Heart left ventricle (tissue), 16 donors: ENCODE measurements at places on chromosomes 2 and 18. TPM values are rescaled to one million over a fixed set of nuclear protein-coding genes. Genes with fewer than 3 reads are reported as not detected.

GRCh38 chr18:7605705-7606104 is 38.6 kb downstream of the PTPRM start:
- H3K36me3 ChIP-seq = no peaks in the 10 kb centered on the region
- H3K4me3 ChIP-seq = no peak overlapping the region
- no peaks in the 10 kb centered on the region for H3K27me3 ChIP-seq

DNA sequence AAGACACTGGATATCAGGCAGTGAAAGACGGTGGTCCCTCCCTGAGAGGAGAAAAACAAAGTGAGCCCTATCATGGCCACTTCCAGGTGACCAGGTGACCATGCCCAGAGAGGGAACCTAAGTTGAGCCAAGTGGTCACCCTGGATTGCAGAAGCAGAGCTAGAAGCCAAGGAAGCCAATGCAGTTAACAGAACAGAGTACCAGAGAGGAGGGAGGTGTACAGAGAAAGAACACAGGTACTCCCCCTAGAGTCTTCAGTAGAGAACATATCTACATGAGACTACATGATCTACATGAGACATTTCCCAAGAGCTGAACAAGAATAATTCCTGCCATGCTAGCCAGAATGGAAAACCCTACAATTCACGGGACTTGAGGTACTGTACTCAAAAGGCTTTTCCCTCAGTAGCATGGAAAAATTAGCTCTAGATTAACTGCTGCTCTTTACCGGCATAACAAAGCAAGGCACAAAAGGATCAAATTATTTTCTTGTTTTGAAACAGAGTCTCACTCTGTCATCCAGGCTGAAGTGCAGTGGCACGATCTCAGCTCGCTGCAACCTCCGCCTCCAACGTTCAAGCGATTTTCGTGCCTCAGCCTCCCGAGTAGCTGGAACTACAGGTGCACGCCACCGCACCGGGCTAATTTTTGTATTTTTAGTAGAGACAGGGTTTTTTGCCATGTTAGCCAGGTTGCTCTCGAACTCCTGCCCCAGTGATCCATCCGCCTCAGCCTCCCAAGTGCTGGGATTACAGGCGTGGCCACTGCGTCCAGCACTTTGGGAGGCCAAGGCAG is 23.5 kb downstream of the ROCK2 start:
- no peaks in the 10 kb centered on the region for H3K27me3 ChIP-seq
- DNase-seq = no peak
- H3K27ac ChIP-seq = no peak overlapping the region

GRCh38 chr2:114034742-114035141 is 144.9 kb downstream of the ACTR3 start:
- H3K4me3 ChIP-seq = no peak overlapping the region
- no peaks in the 10 kb centered on the region for H3K27me3 ChIP-seq
- H3K36me3 ChIP-seq = no peaks in the 10 kb centered on the region
- no peak overlapping the region for H3K27ac ChIP-seq
- no peak for DNase-seq

DNA sequence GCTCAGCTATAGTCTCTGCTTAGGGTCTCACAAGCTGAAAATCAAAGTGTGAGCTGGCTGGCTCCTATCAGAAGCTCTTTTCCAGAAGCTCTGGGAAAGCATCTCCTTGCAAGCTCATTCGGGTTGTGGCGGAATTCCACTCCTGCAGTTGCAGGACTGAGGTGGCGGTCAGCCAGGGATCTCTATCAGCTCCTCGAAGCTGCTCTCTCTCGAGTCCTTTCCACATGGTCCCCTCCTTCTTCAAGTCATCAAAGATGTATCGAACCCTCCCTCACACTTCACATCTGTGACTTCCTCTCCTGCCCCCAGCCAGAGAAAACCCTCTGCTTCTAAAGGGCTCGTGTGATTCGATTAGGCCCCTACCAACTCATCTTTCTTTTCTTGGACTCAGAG is 141.7 kb downstream of the ZFP36L2 start:
- H3K27me3 ChIP-seq = no peaks in the 10 kb centered on the region
- DNase-seq = no peak
- H3K4me1 ChIP-seq = peaks cover 63% of the 10 kb centered on the region
- H3K27ac ChIP-seq = peak overlapping the region; percentile 89
- no peaks in the 10 kb centered on the region for H3K36me3 ChIP-seq
- no peak overlapping the region for H3K4me3 ChIP-seq

- no peaks in the 10 kb centered on the region for H3K27me3 ChIP-seq
- H3K4me1 ChIP-seq = no peaks in the 10 kb centered on the region
- no peak overlapping the region for H3K4me3 ChIP-seq
- H3K36me3 ChIP-seq = no peaks in the 10 kb centered on the region
- H3K27ac ChIP-seq = no peak overlapping the region
- DNase-seq = no peak
These were observed 407.5 kb upstream of the FIGN start for GRCh38 chr2:164143183-164143930.

The CCDC150 gene
- total RNA-seq = 4.5 TPM

GRCh38 chr2:144439993-144440392 is 79.9 kb downstream of the ZEB2 start:
- H3K4me3 ChIP-seq = no peak overlapping the region
- no peak for DNase-seq
- peaks cover 57% of the 10 kb centered on the region for H3K4me1 ChIP-seq
- H3K27ac ChIP-seq = no peak overlapping the region
- H3K27me3 ChIP-seq = no peaks in the 10 kb centered on the region
- no peaks in the 10 kb centered on the region for H3K36me3 ChIP-seq

The KCNIP3 gene
- total RNA-seq = 3.3 TPM

The CRACDL gene
- total RNA-seq = 1.1 TPM

GRCh38 chr2:135409436-135409835 is 121.6 kb downstream of the ZRANB3 start:
- no peaks in the 10 kb centered on the region for H3K27me3 ChIP-seq
- H3K4me1 ChIP-seq = no peaks in the 10 kb centered on the region
- H3K4me3 ChIP-seq = no peak overlapping the region
- no peak for DNase-seq

The CFAP53 gene
- total RNA-seq = 0.14 TPM

The PLGLB1 gene
- 1.5 TPM for total RNA-seq
